ENCODE measurements at places on chromosomes 7 and 10.

DNA sequence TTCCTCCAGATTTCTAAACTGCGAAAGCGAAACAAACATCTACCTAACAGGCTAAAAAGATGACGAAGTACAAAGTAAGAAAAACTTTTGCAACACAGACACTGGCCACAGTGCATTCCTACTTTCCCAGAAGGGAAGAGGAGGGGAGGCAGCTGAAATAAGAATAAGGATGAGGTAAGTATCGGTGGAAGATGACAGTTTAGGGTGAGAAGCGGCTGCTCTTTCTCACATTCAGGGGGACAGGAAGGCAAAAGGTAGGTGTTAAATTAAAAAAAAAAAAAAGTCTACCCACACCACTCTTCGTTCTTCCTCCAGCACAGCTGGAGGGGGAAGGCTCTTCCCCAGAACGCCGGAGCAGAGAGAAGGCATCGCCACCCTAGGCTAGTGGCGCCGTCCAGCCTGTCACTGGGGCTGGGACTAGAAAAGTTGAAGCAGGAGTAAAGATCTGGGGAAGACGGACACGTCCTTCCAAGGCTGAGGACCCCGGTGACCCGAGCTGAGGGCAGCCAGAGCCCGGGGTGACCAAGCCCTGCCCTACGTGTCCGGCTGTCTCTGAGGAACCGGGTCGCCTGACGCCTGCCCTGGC is 846 bp downstream of the DNAJC1 start:
- peak; percentile 66 for DNase-seq

- DNase-seq: no peak
These were observed 43.1 kb upstream of the FAM180A start for GRCh38 chr7:135791543-135792362.

GRCh38 chr7:127976738-127977120 is 54.5 kb downstream of the LRRC4 start:
- DNase-seq: no peak

GRCh38 chr7:34277803-34278199 is 372.5 kb downstream of the BMPER start:
- DNase-seq: no peak

DNA sequence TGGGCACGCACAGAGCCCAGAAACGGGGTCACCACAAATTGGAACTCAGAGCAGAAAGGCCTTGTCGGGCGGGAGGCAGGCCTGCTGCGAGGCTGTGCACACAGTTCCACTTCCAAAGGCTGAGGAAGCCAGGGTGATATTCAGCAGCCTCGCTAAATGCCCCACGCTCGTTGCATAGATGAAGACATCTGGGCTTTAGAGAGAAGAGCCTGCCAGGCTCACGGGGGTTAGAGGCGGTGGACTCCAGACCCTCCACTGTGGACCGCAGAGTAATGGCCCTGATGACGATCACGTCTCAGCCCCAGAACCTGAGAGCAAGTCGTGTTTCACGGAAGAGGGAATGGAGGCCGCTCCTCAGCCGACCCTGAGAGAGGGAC is 104.2 kb downstream of the DNAJB6 start:
- DNase-seq: no peak

Data from hypothalamus (tissue), 51 donors.